ENCODE measurements at places on chromosomes 2 and 18.

- DNase-seq = no peak
These were observed 9.1 kb downstream of the MSTN start for GRCh38 chr2:190053426-190053825.

- DNase-seq = no peak
These were observed 46.7 kb downstream of the L3MBTL4 start for GRCh38 chr18:6368017-6368416.

DNA sequence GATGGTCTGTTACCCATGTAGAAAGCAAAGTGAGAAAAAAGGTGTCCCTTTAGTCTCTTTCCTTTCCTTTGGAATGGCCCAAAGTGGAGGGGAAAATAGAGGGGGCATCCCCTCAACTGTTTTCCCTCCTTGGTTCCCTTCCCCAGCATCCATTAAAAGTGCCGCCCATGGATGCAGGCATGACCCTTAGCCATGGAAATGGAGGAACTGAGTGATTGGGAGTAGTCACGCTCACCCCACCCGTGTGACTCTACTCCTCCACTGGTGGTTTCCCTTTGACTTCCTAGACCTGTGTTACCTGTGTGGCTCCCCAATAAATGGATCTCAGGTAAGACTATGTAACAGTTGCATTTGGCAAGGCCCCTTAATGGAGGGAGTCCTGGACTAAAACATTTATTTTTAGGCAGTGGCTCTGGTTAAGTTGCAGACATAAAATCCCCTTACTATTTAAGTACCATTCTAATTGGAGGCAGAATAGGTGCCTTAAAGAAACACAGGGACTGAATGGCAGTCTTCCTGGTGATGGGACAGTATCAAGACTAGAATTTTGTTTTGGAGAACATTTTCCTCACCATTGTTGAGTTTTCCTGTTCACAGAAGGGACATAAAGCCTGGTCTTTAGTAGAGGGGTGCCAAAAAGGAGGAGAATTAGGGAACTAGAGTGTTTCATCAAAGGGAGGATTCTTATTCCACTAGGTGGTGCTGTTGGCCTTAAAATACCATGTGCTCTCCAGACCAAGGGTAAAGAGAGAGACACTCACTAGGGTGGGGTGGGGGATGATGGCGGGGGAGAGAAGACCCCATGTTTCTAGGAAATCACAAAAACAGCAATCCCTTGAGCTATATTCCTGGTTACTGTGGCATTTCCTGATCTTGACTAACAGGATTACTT lies 25.7 kb upstream of the PLA2R1 start:
- no peak for DNase-seq

GRCh38 chr2:209534228-209534627 lies 110.4 kb downstream of the MAP2 start:
- DNase-seq = no peak

- no peak for DNase-seq
These were observed 111.7 kb upstream of the CYRIA start for GRCh38 chr2:16777123-16777870.

DNA sequence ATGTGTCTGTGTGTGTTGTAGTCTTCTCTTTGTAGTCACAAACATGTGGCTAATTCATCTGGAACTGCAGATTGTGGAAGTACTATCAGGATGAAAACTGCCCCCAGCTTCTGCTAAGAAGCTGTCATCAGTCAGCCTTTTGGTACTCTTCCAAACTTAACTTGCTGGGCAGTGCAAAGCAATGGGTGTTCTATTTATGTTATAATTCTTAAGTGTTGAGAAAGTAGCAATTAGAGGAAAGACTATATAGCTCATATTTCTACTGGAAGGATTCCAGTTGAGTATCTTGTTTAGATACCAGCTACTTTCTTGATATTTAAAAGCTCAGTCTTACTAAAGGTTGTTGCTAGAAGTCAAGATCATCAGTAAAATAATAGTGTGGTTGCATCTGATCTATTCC lies 52.1 kb downstream of the SLC38A11 start:
- no peak for DNase-seq

- DNase-seq = no peak
These were observed 406.2 kb upstream of the CWC22 start for GRCh38 chr2:180413336-180413735.

- no peak for DNase-seq
These were observed 108.5 kb upstream of the RND3 start for GRCh38 chr2:150595803-150596470.

Data from H54 (cell line).